ENCODE measurements at places on chromosomes 7 and 10. TPM values are rescaled to one million over a fixed set of nuclear protein-coding genes. Genes with fewer than 3 reads are reported as not detected.

The KCNMA1 gene
- total RNA-seq, result 1.3 TPM

The CRYGN gene
- total RNA-seq, result not detected

The FAM131B gene
- total RNA-seq, result 0.08 TPM

The PHKG1 gene
- not detected for total RNA-seq

The INTS15 gene
- 17.7 TPM for total RNA-seq

The ZDHHC4 gene
- 40.4 TPM for total RNA-seq

The SLC16A12 gene
- total RNA-seq, result not detected

The AKR1B1 gene
- 47.8 TPM for total RNA-seq

All from hair follicular keratinocyte (primary cell).